ENCODE measurements at places on chromosomes 7 and 10.
A peak's percentile ranks its signal among the peaks of the same experiment; 100 is the strongest.

GRCh38 chr7:37427276-37427940, 21.3 kb downstream of the ELMO1 start:
- no peak for DNase-seq

DNA sequence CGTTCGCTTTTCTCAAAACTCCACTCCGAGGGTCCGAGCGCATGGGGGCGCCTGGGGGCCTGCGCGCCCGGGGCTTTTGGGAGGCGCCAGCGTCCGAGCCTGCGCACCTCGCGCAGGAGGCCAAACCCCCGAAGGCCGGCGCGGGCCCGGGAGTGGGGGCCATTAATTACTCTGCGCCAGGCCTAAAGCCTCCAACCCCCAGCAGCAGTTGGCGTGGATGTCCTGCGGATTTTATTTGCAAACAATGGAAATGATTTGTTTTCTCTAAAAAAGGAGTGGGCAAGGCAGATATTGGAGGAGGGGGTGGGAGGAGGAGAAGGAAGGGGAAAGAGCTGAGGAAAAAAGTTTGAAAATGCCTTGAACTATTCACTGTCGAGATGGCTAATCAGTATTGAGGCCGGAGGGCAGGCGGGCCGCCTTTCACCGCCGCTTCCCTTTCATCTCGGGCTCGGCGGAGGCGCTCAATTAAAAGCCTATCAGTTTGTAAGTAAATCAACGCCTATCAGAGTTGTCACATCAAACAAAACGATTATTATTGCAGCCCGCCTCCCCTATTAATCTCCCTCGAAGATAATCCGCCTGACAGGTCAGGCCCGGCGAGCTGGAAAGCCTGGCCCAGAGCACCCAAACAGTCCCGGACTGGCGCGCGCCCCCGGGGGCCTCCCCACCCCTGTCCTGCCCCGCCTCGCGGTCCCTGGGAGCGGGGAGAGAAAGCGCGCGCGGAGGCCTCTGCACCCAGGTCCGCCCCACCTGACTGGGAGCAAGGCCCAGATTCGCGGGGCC, 3.4 kb upstream of the ZNF503 start:
- peak; percentile 5 for DNase-seq

DNA sequence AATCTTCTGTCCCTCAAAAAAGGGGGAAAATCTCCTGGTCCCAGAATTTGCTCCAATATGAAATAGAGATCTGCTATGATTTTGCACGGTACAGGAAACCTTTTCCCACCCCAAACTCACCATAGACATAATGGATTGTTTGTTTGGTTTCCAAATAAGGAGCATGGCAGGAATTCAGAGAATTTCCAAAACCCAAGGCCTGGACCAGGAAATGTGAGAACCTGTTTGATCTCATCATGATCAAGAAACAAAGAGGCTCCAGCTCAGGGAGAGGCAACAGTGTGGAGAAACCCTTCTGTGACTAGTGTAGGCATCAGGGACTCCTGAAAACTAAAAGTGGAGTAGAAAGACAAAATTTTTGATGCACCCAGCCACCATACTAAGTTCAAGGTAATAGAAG, 1548.1 kb upstream of the LRRTM3 start:
- DNase-seq: no peak

- peak; percentile 71 for DNase-seq
These were observed 22.4 kb upstream of the IFIT1B start for GRCh38 chr10:89355394-89355931.

GRCh38 chr10:47035171-47035818, 124.1 kb downstream of the PTPN20 start:
- DNase-seq: no peak

DNA sequence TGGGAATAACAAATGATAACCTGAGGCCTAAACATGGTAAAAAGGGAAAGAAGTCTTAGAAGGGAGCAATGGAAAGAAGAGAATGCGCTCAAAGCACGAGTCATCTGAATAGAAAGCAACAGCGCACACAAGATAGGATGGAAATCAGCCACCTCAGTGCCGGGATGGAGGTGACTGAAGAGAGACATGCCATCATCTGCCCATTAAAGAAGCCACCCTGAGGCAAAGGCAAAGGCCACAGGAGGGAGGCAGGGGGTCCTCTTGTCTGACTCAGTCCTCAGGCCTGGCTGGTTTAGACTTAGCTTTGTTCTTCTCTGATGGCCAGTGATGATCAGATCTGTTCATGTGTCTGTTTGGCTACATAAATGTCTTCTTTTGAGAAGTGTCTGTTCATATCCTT, 180.6 kb downstream of the CHCHD3 start:
- DNase-seq: no peak

DNA sequence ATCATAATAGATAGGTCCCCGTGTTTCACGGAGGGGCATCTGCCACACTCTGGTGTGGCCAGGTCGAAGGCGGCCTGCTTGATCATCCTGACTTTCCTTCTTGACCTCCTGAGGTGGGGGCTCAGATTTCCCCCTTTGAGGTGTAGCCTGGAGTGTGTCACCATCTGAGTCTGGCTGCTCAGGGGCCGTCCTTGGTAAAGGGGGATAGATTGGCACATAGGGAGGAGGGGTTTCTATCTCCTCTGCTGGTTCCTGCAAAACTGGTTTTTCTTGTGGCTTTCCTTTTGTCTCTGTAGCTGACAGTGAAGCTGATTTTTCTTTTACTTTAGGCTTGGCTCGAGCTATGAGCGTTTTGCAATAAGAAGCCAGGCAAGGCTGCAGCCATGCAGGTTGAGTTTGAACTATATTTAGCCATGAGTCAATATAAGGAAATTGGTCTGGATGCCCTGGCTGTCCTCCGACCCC, 7.1 kb upstream of the ZNF117 start:
- no peak for DNase-seq

- peak; percentile 59 for DNase-seq
These were observed 24.2 kb downstream of the NCOA4 start for GRCh38 chr10:46006219-46006618.

DNA sequence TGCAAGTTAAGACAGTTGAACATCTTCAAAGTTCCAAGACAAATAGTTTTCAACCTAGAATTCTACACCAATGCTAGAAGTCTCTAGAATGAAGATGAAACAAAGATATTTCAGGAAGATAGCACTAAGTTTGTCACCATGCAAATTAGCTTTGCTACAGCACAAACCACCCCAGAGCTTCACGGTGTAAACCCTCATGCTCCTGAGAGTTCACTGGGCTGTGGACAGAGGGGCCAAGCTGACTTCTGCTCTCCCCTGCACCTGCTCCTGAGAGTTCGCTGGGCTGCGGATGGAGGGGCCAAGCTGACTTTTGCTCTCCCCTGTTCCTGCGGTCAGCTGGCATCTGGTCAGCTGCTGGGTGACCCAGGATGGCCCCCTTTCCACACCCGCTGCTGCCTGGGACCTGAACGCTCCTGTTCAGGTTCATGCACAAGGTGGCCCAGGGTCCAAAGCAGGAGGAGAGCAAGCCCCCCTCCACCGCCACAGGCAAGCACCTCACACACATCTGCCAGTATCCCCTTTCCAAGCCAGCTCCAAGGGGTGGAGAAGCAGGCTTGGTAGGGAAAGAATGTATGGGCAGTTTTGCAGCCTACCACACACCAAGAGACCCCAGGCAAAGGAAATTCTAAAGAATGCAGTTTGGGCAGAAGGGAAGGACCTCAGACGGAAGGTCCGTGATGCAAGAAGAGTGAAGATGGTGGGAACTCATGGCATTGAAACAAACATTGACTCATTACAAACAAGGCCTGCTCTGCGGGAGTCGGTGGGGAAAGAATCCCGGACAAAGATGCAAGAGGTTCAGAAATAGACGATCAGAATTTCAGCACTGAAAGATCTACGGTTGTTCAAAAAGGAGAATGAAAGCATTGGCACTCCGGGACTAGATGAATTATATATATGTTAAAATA, 137.8 kb upstream of the PPP2R2D start:
- DNase-seq: no peak

DNA sequence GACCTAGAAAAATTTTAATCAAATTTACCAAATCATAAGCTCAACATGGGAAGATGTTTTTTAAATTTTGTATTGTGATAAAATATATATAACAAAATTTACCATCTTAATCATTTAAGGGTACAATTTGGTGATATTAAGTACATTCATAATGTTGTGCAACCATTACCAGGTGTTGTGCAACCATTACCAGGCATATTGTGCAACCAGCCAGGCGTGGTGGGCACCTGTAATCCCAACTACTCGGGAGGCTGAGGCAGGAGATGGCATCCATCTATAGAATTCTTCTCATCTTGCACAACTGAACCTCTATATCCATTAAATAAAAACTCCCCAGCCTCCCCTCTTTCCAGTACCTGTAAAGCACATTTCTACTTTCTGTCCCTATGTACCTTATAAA, 124.5 kb upstream of the SLC13A1 start:
- DNase-seq: no peak

DNA sequence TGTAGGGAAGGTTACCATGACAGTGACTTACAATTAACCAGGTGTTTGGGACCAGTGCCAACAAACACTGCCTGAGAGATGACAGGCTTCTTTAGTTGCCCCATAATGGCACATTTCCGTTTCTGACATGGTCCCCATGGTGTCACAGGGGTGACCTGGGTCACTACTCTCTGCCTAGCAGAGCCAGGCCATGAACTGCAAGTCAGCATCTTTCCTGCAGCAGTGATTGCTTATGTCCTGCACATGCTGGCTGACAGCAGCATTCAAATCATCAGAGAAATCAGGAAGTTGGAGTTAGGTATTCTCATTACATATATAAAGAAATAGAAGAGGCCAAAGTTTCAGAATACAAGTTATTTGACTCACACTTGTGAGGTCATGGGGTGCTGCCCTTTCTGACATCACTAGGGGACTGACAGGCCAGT, 47.1 kb upstream of the ZNRF2 start:
- DNase-seq: no peak

- no peak for DNase-seq
These were observed 21.5 kb downstream of the C10orf53 start for GRCh38 chr10:49700997-49701396.

DNA sequence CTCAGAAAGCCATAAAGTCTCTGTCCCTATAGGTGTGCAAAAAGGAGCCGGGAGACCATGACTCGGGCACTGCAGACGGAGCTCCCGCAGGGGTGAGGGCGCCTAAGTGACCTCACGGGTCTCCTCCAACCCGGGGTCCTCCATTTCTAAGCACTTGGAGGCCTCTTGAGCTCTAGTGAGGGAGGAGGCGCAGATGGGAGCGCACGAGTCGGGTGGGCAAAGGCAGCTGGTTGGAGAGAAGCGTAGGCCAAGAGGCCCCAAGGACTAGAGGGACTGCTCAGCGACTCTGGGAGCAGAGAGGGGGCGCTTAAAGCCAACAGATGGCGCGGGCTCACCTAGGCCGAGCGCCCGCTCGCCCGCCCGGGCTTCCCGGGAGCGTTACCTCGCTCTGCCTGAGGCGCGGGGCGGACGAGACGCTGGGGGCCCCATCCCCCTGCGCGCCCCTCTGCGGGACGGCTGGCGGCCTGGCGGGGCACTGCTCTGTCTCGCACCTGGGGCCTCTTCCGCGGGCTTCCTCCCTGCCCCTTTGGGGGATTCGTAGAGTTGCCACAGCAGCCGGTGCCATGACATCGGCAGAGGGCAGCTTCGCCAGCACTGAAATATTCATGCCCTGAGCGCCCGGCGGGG, 523 bp upstream of the CDH23 start:
- no peak for DNase-seq

DNA sequence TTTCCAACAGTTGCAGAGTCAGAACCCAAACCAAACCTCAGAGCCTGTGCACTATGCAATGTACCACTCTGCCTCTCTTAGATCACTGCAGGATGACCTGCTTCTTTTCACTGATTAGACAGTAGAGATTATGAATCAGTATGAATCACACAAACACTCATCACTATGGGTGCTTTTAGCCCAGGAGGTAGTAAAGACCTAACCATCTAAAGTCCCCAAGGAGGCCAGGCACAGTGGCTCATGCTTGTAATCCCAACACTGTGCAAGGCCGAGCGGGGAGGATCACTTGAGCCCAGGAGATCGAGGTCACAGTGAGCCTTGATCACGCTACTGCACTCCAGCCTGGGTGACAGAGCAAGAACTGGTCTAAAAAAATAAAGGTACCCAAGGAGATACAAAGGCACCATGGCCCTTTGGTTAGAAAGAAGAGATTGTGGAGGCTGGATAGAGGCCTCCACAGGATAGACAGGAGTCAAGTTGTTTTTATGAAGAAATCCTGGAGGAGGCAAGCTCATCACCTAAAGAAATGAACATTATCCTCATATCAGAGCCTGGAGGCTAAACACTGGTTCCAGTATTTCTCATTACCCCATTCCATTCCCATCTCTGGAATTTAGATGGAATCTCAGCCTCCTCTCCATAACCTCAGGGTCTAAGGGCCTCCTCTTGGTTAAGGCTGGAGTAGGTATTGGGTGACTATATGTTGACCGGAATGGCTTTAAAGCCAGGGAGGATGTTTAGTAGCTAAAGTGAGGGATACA, 12.9 kb downstream of the SEC31B start:
- no peak for DNase-seq

DNA sequence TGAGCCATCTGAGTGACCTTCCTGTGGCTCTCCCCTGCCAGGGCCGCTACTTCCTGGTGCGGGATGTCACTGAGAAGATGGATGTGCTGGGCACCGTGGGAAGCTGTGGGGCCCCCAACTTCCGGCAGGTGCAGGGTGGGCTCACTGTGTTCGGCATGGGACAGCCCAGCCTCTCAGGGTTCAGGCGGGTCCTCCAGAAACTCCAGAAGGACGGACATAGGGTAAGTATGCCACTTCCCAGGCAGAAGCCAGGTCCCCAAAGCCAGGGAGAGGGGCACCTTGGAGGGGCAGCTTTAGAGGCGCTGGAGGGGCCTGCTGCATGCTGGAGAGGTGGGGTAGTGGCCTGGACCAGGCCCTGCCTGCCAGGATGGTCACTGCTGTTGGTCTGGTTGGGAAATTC, 51.3 kb downstream of the PALD1 start:
- DNase-seq: no peak

- peak; percentile 94 for DNase-seq
These were observed 7.5 kb downstream of the LAMB1 start for GRCh38 chr7:107995184-107996071.

GRCh38 chr7:137120690-137121089, 222.8 kb downstream of the PTN start:
- DNase-seq: no peak

DNA sequence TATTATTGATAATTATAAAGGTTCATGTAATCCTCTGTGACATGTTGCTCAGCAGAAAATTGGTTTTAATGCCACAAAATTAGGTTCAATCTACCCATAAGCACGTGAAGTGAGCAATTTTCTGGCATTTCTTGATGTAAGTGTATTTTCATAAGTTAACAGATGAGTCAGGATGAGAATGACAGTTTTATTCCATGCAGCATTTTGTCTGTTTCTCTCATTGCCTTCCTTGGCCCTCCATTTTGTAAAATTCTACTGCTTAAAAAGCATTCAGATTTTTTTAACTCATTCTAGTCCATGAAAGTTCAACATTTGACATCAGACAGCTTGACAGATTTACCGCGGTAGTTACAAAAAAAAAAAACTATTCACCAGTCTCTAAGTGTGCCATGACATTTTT, 4.0 kb upstream of the GFRA1 start:
- DNase-seq: no peak

GRCh38 chr7:39240864-39241263, 263.2 kb downstream of the POU6F2 start:
- no peak for DNase-seq

GRCh38 chr7:157978766-157979165, 608.9 kb downstream of the PTPRN2 start:
- DNase-seq: no peak

Measured in fibroblast of gingiva (primary cell).